WTC11 (cell line): ENCODE measurements at places on chromosomes 2 and 18.
A peak's percentile ranks its signal among the peaks of the same experiment; 100 is the strongest.

GRCh38 chr2:4049463-4049862 is 346.1 kb downstream of the DCDC2C start:
- no peak for DNase-seq

DNA sequence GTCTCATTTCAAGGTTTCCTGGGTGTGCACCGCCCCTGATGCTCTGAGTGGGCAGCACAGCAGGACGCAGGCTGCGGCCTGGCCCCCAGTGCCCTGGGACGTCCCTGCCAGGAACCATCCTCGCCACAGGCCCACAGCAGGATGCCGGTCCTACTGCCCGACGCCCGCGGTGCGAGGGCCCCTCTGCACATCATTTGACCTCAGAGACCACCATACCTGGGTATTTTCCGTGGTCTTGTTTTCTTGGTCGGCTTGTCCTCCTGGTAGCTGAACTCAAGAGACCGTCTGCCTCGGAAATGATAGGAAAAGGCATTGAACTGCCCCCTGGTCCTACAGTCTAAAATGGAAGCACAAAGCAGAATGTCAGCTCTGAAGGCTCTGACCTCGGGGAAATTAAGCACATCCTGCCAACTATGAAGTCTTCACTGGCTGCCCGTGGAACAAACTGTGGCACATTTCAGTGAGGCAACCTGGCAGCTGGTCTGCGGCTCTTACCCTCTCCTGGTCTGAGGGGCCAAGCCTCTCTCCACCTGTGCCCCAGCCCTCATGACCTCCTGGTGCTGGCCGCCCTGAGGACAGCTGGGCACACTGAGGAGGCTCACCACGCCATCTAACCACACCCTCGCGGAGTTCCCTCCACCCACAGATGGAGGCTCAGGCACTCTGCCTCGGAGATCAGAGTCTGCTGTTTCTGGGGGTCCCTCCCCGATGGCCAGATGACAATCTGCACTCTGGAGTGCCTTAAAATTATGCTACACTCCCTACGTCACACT is 105.0 kb downstream of the PXDN start:
- no peak for DNase-seq

GRCh38 chr18:63378919-63379638 is 12.1 kb upstream of the KDSR start:
- no peak for DNase-seq

GRCh38 chr2:44333994-44334393 is 27.3 kb downstream of the PREPL start:
- no peak for DNase-seq

GRCh38 chr2:162014751-162015150 is 59.3 kb downstream of the DPP4 start:
- no peak for DNase-seq

- DNase-seq, result no peak
Measured at GRCh38 chr18:58101291-58101794, 57.3 kb downstream of the NEDD4L start.

DNA sequence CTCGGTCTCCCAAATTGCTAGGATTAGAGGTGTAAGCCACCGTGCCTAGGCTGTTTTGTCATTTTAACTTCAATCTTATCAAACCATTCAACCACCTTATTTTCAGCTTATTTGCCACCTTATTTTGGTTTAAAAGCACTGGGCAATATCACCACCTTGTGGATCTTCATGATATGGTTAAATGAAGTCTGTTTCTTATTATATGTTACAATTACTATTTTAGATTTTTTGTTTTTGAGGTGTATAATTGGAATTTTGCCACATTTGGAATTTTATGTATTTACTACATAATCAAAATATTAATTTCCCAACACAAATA is 43.8 kb upstream of the SCN9A start:
- DNase-seq, result no peak

DNA sequence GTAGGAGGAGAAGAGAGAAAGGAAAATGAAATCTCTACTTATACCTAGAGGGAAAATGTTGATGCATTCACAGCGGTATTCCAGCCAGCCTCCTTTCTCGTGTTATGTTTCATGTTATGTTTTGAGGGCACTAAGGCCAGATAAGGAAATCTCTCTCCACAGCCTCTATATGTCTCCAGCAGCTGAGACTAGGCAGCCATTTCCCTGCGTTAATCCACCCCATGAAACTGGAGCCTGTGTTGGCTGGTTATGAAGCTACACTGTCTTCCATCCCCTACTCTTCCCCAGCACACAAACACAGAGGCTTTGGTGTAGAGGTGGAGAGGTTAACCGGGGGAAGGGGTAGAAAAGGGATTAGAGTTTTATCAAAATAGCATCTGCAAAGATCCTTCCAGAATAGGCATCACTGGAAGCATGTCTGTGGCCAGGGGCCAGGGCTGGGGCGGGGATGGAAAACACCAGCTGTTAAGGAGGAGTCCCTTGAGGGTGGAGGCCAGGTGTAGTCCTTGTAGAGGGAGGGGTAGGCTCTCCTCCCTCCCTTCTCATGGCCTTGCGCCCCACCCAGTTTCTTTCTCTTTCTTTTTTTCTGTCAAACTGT is 100.9 kb upstream of the TNP1 start:
- DNase-seq, result no peak

- no peak for DNase-seq
Measured at GRCh38 chr2:217866457-217866856, 136.3 kb downstream of the TNS1 start.

DNA sequence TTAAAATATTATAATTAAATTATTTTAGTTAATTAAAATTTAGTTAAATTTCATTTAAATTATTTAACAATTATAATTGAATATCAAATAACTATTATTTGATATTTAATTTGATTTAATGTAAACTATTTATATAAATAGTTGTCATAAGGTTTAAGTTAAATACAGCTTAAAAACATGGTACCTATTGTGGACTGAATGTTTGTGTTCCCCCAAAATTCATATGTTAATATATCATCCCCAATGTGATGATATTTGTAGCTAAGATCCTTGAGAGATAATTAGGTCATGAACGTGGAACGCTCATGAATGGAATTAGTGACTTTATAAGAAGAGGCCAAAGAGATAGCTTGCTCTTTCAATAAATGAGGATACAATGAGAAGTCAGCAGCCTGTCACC is 505.7 kb upstream of the LRATD1 start:
- DNase-seq, result no peak

DNA sequence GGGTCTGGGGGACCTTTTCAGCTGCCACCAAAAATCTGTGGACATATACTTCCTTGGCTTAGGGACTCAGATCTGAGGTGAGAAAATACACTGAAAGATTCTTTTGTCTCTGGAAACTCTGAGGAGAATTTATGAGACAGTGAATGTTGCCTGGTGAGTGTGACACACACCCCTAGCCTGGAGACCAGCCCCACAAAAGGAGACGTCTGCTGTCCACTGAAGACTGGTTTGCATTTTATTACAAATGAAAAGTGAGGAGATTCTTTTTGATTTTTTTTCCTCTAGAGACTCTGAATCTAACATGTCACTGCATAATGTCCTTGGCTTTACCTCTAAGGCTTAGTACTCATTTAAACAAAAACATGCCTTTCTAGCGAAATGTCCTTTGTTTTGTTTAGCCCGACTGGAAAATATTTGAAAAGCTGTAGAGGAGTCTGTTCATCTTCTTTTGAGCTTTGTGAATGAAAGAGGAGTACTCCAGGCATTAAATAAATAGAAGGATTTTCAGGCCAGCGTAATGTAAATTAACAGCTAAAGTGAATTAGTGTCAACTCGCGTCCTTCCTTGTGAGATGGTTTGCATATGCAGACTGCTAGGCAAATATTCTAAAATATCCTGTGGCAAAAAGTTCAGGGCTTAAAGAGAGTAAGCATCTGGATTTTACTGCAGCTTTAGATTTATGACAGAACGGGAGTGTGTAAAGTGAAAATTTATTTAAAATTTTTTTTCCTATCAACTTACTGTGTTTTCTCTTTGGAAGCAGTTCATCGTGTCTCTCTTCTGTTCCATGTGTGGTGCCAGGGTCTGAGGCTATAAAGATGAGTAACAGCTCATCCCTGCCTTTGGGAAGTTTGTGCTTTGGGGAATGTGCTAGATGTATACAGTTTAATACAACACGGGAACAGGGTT is 125.4 kb downstream of the VWA3B start:
- no peak for DNase-seq

GRCh38 chr2:230505162-230505561 is 89.2 kb downstream of the SP100 start:
- no peak for DNase-seq

- DNase-seq, result peak; percentile 12
Measured at GRCh38 chr2:210443527-210443926, 33.0 kb downstream of the LANCL1 start.

DNA sequence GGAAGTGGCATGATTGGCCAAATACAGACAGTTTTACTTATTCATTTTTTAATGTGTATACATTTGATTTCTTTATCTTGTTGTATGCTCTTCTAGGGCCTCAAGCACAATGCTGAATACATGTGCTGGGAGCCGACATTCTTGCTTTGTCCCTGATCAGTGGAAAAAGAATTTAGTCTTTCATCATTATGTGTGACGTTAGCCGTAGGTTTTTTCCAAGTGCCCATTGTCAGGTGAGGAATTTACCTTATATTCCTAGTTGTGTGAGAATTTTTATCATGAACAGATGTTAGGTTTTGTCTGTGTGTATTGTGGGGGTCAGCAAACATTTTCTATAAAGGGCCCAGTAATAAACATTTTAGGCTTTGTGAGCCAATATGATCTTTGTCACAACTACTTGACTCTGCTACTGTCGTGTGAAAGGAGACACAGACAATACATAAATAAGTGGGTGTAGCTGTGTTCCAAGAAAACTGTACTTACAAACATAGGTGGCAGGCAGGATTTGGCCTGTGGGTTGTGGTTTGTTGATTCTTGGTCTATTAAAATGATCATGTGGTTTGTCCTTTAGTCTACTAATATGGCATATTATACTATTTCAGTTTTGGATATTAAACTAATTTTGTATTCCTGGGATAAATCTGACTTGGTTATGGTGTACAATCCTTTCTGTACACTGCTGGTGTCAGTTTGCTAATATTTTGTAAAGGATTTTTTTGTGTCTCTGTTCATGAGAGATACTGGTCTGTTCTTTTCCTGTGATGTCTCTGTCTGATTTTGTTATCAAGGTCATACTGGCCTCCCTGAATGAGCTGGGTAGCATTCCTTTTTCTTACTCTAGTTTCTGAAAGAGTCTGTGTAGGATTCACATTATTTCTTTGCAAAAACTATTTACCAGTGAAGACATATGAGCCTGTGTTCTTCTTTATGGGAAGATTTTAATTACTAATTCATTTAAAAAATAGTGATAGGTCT is 132.2 kb upstream of the SMAD7 start:
- DNase-seq, result no peak

- DNase-seq, result no peak
Measured at GRCh38 chr18:148841-149240, 9.5 kb upstream of the USP14 start.

DNA sequence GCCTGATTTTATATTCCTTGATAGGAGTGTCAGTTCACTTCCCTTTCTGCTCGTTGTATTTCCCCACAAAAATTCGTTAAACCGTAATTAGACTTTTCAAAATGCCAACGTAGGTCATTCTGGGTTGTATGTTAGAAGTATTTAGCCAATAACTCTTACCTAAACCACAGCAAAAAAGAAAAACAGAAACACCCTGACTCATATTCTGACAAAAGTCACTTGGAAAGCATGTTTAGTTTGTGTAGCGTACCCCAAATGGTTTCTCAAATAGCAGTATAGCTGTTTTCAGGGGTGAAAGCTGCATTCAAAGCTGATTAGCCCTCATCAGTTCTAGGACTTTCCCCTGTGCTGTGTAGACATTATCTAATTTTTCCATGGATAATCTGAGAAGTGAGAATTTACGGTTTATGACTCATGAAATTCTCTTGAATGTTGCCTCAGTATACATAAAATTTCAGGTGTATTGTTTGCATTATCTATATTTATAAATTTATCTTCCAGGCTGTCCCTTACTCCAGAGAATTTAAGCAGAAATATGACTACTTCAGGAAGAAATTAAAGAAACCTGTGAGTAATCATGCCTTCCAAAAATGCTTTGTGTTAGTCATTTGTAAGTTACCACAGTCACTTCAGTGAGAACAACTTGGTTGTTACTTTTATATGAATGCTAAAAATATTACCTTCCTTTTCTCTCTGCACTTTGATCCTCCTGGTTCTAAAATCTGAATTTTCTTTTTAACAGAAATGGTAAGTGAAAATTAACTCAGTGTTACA is 264.9 kb downstream of the ALPK2 start:
- DNase-seq, result no peak

GRCh38 chr2:202164411-202164810 is 74.0 kb downstream of the SUMO1 start:
- DNase-seq, result no peak

DNA sequence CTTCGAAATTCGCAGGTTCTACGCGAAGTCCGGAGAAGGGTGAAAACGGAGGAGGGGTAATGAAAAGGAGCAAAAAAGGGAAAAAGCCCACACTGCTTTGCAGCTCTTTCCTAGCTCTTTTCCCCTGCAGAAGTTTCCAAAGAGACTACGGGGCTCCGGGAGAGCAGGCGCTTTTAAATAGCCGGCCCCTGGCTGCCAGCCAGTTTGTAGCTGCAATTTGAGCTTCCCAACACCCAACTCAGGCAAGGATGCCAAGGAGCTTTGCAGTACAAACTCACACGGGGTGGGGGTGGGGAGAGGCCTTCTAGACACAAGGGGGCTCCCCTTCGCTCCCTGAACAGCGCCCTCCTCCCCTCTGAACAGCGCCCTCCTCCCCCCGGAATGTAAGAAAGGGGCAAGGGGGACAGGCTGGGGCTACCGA is at the start of gene IGFBP5:
Gene IGFBP5 (minus strand): TSS at position 149 of the 421 bp plus-strand sequence. CDS start 774 bp downstream, outside the sequence.
- peak; percentile 70 for DNase-seq

- DNase-seq, result no peak
Measured at GRCh38 chr18:57819671-57820460, 16.8 kb upstream of the ATP8B1 start.

DNA sequence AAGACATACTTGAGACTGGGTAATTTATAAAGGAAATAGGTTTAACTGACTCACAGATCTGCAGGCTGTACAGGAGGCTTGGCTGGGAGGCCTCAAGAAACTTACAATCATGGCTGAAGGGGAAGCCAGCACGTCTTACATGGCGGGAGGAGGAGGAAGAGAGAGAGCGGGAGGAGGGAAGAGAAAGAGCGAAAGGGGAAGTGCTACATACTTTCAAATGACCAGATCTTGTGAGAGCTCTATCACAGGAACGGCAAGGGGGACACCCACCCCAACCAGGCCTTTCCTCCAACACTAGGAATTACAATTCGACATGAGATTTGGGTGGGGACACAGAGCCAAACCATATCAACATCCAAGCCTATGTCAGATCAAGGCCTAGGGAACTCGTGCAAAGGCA is 24.2 kb downstream of the MYL12B start:
- DNase-seq, result no peak

DNA sequence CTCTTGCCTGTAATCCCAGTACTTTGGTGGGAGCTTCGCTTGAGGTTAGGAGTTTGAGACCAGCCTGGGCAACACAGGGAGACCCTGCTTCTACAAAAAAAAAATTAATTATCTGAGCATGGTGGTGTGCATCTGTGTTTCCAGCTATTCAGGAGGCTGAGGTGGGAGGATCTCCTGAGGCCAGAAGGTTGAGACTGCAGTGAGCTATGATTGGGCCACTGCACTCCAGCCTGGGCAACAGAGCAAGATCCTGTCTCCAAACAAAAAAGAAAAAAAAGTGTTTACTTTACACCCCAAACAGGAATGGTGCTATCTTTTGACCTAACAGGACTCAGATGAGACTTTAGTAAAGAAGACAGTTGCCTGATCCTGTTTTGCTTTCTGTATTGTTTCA is 35.6 kb downstream of the MAL start:
- DNase-seq, result no peak

- no peak for DNase-seq
Measured at GRCh38 chr18:21908711-21909110, 168.1 kb downstream of the MIB1 start.
